Stimulated activated memory B cell treated with anti-CD40 and anti-IgM and Interleukin-4, amounts not matched to agents 10 μg/mL and 1 μg/mL and 100 μg/mL, for 72 hours (primary cell): ENCODE measurements at places on chromosomes 3 and 15.
A peak's percentile ranks its signal among the peaks of the same experiment; 100 is the strongest.

- ATAC-seq, result peak; percentile 24
- H3K27ac ChIP-seq, result no peak overlapping the region
- peaks cover 40% of the 10 kb centered on the region for H3K27me3 ChIP-seq
- H3K4me1 ChIP-seq, result peaks cover 9% of the 10 kb centered on the region
- no peaks in the 10 kb centered on the region for H3K36me3 ChIP-seq
Measured at GRCh38 chr3:123667784-123668183, 82.9 kb upstream of the HACD2 start.

DNA sequence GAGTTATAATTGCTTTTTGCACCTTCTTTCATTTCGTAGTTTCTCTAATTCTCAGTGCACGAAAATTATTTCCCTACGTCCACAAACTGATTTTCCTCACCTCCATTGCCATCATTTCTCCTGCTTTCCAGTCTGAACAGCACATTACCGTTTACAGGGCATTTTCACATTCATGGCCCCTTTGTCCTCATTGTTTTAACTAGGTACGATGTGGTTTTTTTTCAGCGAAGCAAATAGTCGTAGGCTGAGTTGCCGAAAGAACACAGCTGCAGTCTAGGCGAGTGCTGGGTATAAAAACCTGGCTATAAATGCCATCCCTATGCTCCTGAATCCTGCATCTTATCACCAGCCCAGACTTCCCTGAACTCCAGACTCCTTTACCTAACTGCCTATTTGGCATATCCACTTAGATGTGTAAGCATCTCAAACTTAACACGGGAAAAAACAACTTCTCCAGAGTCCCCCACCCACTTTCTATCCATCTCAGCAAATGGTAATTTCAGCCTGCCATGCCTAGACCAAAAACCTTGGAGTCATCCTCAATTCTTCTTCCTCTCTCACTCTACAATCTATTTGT lies 691 bp upstream of the FSIP1 start:
- H3K36me3 ChIP-seq, result no peaks in the 10 kb centered on the region
- peak overlapping the region; percentile 90 for H3K27ac ChIP-seq
- no peaks in the 10 kb centered on the region for H3K27me3 ChIP-seq
- no peak for ATAC-seq

DNA sequence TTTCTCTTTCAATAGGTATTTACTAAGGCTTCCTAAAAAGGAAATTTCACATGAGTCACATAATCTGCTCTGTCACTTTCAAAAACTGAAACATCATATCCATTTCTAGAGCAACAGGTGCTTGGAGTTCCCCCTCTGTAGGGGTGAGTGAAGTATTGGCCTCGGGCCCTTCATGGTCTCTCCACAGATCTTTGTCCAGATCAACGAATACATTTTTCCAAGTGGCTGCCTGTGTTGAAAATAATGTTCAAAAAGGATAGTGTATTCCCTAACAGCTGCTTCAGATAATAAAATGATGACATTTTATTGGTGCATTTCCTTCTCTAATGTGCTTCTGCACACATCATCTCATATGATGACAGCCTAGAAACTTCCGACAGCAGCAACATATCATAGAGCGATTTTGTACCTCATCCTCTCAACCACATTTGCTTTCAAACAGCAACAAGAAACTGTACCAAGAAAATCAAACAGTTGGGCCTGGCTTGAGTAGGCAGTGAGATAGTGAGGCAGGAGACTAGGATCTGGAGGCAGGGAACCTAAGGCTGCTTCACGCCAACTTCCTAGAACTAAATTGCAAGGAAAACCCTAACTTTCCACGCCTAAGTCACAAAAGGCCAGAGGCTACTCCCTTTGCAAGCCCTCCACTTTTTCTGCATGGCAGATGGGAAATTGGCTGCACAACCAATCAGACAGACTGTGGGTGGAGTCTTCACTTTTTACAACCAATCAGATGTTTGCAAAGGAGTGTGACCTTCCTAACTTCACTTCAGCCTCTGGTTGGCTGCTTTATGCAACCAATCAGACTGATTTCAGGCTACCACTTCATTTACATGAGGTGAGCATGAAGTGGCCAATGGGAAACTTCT lies 340.2 kb downstream of the LRRC3B start:
- no peak overlapping the region for H3K4me3 ChIP-seq
- no peak for ATAC-seq
- no peak overlapping the region for H3K27ac ChIP-seq
- no peaks in the 10 kb centered on the region for H3K27me3 ChIP-seq
- no peaks in the 10 kb centered on the region for H3K4me1 ChIP-seq
- H3K36me3 ChIP-seq, result no peaks in the 10 kb centered on the region

GRCh38 chr3:135581806-135582205 lies 383.7 kb upstream of the PPP2R3A start:
- H3K36me3 ChIP-seq, result no peaks in the 10 kb centered on the region
- no peak overlapping the region for H3K27ac ChIP-seq
- H3K4me1 ChIP-seq, result no peaks in the 10 kb centered on the region
- no peak for ATAC-seq
- H3K27me3 ChIP-seq, result peaks cover 4% of the 10 kb centered on the region

- peaks cover 4% of the 10 kb centered on the region for H3K36me3 ChIP-seq
- no peak overlapping the region for H3K27ac ChIP-seq
- no peaks in the 10 kb centered on the region for H3K4me1 ChIP-seq
- H3K4me3 ChIP-seq, result no peak overlapping the region
- H3K27me3 ChIP-seq, result no peaks in the 10 kb centered on the region
- no peak for ATAC-seq
Measured at GRCh38 chr3:131114256-131114655, 87.6 kb downstream of the NEK11 start.
